ENCODE measurements at places on chromosomes 2 and 18.

DNA sequence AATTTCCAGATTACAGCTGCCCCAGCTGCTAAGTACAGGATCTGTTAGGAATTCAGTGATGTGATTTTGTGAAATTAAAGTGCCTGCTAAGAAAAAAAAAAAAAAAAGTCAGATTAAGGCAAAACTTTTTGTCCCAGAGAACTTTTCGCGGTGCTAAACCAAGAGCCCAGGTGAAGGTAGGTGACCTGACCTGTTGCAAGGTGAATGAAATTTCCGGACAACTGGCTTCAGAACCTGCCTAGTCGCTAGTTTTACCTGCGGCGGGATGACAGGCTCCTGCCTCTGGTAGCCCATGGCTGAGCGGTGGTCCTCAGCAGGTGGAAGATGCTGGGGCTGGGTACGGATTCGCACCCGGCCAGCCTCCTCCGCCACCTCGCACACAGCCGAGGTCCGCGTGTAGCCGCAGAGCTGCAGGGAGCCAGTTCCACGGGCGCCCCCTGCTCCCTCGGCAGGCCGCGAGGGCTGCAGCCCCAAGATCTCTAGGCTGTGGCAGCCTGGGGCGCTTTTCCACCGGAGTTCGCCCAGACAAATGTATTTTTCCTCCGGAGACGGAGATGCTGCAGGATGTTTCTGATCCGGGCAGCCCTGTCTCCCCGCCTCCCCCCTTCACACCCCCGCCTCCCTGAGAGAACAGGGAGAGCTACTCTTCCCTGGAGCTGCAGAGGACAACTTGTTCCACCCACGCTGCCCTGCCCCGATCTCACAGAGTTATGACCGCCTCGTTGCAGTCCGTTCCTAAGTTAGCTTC is at the start of gene SLC38A11:
TSS of gene SLC38A11 (minus strand) at position 572 of the 748 bp plus-strand sequence. CDS start at position 294, 278 bp downstream.
- DNase-seq, result peak; percentile 2

DNA sequence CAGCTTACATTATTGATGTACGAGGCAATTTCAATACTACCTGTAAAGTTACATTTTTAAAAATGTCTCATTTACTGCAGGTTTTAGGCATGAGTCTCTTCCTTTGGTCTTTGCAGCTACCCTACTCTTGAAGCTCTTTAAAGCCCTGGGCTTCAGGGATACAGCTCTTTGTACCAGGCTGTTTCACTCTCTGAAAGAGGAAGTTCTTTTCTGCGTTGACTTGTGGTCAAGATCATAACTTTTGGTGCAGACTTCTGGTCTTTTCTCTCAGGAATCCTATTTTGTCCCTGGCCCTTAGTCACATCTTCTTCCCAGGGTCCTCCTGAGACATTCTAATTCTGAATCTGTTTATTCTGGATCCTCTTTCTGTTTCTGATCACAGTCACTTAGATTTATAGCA is 16.6 kb upstream of the HRH4 start:
- no peak for DNase-seq

DNA sequence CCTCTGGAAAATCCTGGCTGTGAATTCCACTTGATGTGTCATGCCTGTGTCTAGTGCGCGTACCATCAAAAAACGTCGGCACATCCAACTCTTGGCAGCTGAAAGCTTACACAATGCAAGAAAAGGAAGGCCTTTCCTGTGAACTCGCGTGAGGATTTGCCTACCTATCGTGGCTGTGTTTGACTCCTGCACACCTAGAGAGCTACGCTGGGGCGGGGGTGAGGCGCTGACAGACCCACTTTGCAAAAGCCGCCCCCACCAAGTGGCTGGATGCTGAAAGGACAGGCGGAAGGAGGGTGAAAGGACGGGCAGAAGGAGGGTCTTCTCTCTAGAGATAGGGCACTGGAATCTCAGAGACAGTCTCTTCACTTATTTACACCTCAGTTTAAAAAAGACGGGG is 270.1 kb downstream of the EIPR1 start:
- no peak for DNase-seq

GRCh38 chr2:97738179-97739019 is 25.0 kb downstream of the ZAP70 start:
- DNase-seq, result no peak

- DNase-seq, result no peak
Observed at GRCh38 chr2:167331636-167332232, 443.5 kb downstream of the XIRP2 start.

DNA sequence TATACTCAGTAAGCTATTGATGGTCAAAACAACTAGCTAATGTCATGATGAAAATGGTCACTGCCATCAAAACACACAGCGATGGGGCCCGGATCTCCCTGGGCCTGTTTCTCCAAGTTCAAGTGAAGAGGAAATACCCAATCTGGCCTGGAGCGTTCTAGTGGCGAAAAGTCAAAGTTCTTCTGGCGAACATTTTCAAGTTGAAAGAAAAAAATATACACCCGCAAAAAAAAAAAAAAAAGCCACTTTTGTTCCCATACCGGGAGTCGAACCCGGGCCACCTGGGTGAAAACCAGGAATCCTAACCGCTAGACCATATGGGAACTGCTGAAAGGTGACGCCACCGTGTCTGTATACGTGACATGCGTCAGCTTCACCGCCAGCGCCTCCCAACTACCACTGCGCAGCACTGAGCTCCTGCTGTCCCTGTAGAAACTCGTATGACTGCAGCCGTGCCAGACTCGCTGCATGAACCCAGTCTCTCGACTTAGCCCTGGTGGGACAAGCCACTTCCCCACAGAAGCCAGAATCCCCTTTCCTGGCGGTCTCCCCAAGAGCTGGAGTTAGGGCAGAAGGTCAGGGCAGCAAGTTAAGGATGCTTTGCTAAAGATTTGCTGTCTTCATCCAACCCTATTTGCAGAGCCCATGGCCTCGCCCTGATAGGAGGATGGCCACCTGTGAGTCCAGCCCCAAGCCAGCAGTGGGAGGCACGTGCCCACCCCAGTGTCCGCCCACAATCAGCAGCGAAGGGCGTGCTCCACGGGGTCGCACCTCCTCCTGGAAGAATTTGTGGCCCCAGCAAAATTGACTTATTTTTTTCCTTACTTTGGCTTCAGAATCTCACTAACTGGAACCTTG is 5.6 kb upstream of the IMP4 start:
- DNase-seq, result peak; percentile 79

- peak; percentile 43 for DNase-seq
Observed at GRCh38 chr2:164479460-164479859, 141.8 kb downstream of the GRB14 start.

DNA sequence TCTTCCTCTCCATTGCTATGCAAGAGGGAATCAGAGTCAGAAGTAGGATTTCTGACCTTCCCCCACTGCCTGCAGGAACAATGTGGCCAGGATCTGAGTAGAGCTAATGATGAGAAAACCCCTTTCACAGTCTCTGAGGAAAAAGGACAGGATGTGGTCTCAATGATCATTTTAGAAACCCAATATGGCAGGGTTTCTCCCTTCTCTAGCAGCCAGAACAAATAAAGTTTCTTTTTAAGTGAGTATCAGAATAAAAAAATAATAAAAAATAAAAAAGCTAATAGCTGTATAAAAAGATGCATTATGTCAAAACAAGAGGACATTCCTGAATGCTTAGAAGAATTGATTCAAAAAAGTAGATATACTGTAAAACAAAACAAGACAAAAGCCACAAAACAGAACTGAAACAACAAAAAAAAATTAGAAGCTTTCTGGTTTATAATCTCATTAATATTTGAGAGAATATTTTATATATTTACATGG is 1124.9 kb upstream of the ZEB2 start:
- peak; percentile 25 for DNase-seq

DNA sequence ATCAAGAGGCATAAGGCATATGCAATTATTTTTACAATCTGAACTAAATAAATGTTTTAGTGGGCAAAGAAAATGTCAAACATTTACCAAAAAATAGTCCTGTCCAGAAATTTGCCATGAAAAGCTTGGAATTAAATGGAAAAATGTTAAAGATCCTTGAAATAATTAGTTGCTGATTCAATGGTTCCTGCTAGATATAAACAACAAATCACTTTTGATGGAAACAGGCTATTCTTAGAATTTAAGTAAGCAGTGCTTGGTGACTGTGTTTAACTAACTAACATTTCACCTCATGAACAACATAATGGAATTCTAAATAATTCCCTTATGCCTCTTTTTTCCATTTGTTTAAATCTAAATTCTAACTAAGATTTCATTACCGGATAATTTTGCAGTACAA is 3.9 kb downstream of the RND3 start:
- DNase-seq, result no peak

GRCh38 chr2:62741954-62742722 is 36.6 kb downstream of the EHBP1 start:
- DNase-seq, result peak; percentile 77

DNA sequence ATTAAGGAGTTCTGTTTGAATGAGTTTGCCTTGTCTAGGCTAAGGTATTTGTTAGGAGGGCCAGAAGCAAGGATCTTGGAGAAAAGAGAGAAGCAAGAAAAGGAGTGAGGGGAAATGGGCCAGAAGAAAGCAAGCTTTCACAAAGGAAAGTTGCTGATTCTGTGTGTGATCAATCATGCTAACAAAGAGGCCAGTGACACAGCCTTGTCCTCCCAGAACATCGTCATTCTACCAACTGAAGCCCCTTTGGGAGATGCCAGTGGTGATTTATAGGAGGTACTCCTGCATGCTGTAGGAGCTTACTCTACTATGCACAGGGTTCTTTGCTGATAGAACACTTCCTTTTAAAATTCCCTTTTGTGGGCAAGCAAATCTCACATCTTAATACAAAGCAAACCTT is 449.2 kb upstream of the SPRED2 start:
- no peak for DNase-seq

- no peak for DNase-seq
Observed at GRCh38 chr2:206341396-206341795, 66.9 kb downstream of the ZDBF2 start.

DNA sequence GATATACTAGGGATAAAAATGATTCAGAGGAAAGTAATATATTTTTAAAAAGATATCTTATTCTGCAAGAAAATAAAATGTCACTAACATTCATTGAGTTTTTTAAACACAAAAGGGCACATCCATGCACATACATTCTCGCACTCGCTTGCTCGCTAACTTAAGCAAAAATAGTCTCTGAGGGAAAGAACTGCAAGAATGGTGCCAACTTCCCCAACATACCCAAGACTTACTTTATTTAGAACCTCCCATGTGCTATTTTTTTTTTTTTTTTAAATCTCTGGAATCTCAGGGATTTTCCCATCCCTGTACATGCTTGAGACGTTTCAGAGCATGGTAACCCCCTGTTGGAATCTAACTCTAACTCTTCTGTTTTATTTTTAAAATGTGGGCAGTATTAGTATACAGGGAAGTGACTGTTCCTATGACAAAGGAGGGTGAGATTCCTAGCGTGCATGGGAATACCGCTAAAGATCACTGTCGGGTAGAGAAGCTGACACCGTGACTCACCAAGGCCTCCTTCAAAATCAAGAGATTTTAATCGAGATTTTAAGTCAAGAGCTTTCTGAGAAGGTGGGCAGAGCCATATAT is 187.9 kb upstream of the ZEB2 start:
- peak; percentile 38 for DNase-seq

GRCh38 chr2:95010126-95010525 is 15.4 kb upstream of the MAL start:
- no peak for DNase-seq

GRCh38 chr2:36697424-36698066 is 1.0 kb downstream of the VIT start:
- no peak for DNase-seq

DNA sequence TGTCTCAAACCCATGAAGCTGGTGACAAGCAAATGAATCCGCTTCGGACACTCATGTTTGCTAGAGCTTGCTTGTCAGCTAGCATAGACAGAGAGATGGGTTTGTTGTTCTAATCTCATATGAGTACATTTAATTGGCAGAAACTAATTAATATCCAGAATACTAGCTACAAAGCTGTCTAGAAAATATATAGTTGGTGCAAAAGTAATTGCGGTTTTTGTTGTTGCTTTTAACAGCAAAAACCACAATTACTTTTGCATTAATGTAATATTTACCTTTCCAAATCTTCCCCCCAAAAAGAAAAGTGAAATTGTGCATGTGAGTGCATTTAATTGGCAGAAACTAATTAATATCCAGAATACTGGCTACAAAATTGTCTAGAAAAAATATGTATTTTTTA is 1115.2 kb downstream of the TDRD15 start:
- no peak for DNase-seq

DNA sequence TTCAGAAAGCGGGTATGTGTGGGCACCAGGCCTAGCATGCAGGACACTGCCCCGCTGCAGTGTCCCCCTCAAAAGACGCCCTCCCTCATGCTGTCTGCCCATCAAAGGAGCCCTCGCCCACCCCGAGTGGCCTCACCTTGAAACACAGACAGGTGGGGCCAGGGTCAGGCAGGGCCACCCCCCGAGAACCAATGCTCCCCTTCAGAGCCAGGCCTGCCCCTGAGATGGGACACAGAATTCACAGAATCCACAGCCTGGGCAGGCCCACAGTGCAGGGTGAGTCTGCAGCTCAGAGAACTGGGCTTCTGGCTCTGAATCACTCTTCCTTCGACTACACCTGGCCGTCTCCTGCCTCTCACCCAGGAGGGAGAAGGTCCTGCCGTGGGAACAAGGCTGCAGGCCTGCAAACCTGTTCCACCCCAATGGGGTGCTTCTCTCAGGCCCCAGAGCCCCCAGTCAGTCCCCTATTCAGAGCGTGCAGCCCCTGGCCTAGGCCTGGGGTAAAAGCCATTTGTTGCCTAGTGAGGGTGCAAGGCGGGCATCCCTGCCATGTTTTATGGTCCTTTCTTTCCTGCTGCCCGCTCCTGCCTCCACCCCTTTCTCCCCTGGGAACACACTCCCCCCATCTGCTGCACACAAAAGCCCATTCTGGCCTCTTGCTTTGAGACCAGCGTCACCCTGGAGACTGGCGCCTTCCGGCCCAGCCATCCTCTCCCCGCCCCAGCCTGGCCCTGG is 11.3 kb upstream of the ARHGEF4 start:
- DNase-seq, result no peak

GRCh38 chr2:213934560-213934959 is 476.3 kb upstream of the VWC2L start:
- DNase-seq, result peak; percentile 1

DNA sequence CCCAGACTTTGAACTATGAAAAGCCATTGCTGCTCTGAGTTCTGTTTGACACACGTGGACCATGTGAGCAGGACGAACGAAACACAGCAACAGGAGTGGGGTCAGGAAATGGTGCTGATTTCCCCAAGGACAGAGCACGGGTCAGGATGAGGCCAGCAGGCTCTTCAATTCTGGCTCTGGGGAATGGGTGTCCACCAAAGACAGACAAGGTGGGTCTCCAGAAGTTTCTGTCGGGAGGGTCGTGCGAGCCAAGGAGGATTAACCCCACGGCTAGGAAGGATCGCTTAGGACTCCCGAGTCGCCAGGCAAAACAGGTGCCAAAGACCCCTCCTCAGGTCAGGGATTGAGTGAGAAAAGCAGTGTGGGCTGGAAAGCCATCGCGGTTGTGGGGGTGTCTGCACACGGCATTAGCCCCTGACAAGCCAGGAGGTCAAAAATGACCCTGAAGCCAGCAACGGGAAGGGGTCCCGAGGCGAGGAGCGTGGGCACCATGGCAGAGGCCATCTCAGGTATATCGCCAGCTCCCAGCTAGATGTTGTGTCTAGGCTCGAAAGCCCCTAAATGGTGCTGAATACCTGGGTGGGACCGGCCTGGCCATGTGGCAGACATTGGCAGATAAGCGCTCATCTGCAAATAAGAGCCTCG is 213.9 kb upstream of the SALL3 start:
- DNase-seq, result no peak
